Stimulated activated CD4-positive, alpha-beta T cell treated with anti-CD3 and anti-CD28 coated beads, Interleukin-1b, Interleukin-23, amount 100 ng/mL, for 4 hours (primary cell): ENCODE measurements at places on chromosomes 1 and 21.

- DNase-seq: no peak
Observed at GRCh38 chr1:180415985-180416633, 86.3 kb downstream of the ACBD6 start.

DNA sequence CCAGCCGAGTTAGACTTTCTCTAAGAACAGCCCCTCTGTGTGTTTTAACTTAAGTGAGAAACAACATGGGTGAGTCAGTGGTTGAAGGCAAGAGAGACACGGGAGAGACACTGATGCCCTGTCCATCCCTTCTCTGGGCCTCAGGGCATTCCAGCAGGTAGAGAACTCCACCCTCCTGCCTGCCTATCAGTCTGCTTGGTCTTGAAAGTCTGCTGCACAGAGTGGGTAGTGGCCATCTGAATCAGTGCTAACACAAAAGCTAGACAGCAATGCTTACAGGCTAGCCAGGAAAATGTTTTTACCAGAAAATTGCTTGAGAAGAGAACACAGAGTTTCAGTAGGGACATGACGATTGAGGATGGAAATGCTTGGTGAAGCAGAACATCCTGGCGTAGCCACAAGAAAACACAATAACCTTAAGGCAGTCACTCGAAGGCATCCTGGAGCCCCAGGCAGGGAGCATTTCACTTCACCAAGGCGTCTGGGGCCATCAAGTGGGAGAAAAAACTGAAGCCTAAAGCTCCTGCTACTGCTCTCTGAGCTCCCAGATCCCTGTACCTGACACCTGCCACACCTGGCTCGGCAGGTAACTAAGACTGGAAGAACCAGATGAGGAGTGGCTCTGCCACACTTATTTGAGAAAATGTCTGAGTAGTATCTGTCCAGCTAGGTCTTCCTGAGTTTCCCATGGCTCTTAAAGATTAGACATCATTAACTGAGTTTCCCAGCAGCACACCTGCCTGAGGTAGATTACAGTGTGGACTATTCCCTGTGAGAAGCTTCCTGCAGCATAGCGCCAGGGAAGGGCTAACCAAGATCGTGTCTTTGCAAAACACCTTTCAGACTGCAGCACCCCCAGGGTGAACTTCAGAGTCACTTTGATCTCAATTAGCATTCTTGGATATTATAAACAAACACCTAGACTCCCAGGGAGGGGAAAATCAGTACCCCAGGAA is 18.1 kb upstream of the LBR start:
- no peak for DNase-seq

DNA sequence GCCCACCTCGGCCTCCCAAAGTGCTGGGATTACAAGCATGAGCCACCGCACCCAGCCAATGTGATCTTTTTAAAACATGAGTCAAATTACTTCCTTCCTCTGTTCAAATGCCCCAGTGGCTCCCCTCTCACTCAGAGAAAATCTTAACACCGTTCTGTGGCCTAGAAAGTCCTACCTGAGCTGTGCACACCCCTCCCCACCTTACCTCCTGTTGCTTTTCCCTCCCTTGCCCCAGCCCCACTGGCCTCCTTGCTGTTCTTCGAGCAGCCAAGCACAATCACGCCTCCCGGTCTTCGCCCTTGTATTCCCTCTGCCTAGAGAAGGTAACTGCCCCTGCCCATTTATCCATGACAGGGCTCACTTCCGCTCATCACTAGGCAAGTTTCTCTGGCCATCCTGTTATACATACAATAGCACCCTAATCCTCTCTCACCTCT is 62.6 kb upstream of the RPL11 start:
- no peak for DNase-seq

DNA sequence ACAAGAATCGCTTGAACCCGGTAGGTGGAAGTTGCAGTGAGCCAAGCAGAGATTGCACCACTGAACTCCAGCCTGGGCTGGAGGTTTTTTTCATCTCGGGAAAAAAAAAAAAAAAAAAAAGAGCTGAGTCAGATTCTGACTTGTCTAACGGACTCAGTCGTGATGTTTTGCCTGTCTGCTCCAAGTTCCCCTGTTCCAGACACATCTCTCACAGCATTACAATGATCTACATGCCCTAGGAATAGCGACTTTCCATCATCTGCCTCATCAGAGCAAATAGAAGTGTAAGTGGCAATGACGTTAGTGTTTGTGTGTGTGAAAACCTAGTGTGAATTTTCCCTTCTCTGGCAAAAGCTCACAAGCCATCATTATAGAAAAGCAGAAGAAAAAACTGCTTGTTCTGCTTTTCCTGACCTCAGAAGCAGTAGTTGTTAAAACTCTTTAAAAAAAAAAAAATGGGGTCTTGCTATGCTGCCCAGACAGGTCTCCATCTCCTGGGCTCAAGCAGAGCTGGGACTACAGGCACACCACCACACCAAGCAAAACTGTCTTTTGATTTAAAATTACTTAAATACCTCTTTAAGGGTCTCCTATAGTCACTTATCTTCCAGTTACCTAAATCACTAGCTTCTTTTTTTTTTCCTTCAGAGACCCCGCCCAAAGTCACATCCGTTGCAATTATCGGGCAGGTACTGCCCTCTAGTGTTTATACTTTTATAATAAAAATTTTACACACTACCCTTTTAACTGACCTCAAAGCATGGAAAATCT is 37.3 kb downstream of the PLEKHO1 start:
- no peak for DNase-seq

DNA sequence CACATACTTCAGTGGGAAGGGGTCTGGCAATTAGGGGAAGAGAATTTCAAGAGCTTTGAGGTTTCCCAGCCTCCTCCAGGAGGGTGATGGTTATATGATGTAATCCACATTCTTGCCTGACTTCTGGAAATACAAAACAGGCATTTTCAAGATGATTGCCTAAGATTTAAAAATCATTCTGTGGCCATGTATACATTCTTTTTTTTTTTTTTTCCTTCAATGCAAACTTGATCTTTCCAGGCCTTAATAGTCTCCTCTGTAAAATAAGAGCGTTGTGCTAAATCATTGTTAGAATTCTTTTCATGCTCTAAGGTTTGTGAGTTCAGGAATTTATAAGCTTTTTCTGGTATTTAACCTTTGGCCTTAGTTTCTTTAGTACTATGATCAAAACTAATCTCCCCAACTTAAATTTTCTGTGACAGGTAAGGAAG is 192.3 kb upstream of the HMCN1 start:
- no peak for DNase-seq

GRCh38 chr1:46030876-46031660 is 101.4 kb downstream of the PIK3R3 start:
- DNase-seq: no peak

GRCh38 chr1:224866940-224867339 is 62.5 kb upstream of the DNAH14 start:
- no peak for DNase-seq

DNA sequence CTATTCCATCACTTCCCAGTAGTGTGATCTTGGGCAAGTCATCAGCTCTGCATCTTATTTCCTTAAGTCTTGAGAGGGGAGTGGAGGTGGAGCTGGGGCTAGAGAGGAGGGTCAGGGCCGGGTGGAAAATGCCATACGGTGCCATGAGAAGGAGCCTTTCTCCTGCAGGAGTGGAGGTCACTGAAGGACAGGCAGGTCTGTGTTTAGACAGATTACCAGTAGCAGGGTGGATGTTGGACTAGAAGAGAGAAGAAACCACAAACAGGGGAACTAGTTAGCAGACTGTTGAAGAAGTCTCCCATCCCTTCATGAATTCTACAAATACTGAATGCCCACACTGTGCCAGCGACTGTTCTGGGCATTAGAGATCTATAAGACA is 13.9 kb upstream of the CPT2 start:
- no peak for DNase-seq

GRCh38 chr1:114034567-114035303 is 55.5 kb downstream of the OLFML3 start:
- DNase-seq: no peak

GRCh38 chr21:44326716-44327602 is 12.2 kb downstream of the CFAP410 start:
- DNase-seq: no peak

- no peak for DNase-seq
Observed at GRCh38 chr1:59701376-59701775, 113.4 kb upstream of the HOOK1 start.

DNA sequence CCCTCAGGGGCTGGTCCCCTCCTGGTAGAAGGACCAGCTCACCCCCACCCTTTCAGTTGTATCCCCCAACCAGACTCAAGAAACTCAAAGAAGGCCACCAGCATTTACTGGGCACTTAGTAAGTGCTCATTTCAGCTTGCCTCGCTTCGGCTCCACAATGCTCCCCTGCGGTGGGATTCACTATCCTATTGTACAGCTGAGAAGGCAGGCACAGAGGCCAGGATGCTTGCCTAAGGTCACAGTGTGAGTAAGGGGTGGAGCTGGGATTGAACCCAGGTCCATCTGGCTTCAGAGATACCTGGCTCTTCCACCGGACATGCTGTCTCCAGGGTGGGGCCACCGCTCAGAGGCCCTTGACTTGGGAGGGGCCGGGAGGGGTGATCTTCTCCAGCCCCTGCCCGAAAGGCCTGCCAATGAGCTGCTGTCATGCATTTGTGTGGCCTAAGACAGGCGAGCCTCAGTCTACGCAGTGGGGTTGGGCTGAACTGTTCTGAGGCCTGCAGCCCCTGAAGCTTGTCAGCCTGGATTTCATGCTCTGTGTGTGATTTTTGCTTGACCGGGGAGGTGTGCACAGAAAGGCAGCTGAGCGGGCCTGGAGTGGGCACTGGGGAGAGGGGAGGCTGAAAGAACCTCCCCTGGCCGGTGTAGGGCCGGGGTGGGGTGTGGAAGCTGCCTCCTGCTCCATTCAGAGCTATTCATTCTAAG is 48.1 kb downstream of the DMRTB1 start:
- DNase-seq: no peak

DNA sequence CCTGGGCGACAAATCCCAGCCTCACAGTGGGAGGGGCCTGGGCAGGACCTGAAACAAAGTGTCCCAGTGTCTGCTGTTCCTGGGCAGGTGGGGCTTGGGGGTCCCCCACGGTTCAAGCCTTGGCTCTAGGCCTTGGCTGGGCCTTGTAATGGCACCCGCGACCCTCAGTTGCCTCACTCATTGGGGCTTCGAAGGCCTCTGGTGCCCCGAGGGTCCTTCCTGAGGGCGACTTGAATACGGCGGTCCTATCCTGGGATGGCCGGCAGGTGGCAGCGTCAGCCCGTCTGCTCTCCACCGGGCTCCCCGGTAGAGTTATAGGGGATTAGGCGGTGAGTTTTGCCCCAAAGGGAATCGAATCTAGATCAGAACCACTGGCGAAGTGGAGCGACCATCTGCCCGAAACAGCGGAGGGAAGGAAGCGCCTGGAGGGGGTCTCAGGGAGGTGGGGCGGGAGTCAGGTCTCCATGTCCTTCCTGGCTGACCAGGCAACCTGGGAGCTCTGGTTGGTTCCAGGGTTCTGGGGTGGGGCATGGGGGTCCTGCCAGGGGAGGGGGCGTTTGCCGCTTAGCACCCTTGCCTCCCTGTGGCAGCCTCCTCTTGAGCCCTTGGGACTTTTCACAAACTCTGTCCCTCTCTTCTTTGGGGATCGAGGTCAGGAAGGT is 2.1 kb upstream of the PEX10 start:
- peak; percentile 77 for DNase-seq

DNA sequence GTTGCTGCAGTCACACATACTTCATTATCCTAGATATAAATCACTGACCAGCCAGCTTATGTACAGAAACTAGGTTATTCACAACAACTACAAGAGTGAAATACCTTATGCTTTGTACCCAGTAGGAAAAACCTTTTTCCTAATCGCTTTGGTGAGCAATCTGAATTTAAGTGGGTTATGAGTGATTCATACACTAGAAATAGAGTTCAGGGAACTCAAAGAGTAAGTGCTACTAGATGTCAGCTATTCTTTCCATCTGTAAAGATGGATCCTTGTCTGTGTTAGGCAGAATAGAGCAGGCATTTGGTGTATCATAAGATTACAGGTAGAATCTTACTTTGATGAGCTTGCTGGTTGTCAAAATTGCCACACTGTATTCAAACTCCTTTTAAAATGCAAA is 101.9 kb downstream of the ZNF644 start:
- no peak for DNase-seq

DNA sequence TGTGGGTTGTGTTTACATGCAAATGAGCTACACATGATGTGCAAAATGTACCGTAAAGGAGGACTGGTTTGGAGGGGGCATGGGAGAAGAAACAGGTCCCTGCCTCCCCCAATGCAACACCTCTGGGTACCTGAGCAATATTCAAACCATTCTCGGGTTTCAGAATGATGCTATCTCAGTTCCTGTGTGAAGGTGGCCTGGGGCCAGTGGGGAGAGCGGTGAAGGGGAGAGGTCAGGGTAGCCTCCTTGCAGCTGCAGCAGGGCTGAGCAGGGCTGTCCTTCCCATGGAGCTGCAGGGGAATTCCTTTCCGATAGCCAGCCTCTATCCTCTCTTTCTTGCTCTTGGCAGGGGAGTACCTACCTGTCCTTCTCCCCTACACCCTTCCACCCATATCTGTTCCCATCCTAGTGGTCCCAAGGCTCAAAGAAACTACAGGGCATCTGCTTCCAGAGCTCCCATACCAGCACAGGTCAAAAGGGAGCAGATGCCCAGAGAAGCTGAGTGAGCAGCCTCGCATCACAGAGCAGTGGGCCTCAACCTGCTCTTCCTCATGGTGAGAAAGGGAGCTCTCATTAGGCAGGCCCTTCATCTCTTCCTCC is 11.9 kb downstream of the MEF2D start:
- DNase-seq: no peak

DNA sequence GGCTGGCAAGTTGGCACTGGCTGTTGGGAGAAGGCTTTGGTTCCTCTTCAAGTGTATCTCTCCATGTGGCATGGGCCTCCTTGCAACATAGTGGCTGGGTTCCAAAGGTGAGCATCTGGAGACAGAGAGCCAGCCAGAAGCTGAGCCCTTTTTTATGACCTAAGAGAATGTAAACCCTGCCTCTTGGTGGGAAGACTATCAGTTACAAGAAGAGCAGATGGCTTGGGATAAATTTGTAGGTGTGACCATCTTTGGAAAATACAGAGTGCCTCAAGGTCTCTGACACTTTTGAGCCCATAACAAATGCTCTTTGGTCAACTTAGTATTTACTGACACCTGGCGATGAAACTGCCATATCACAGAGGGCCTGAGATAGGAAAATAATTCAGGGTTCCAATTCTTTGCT is 31.4 kb upstream of the PRELP start:
- DNase-seq: no peak

DNA sequence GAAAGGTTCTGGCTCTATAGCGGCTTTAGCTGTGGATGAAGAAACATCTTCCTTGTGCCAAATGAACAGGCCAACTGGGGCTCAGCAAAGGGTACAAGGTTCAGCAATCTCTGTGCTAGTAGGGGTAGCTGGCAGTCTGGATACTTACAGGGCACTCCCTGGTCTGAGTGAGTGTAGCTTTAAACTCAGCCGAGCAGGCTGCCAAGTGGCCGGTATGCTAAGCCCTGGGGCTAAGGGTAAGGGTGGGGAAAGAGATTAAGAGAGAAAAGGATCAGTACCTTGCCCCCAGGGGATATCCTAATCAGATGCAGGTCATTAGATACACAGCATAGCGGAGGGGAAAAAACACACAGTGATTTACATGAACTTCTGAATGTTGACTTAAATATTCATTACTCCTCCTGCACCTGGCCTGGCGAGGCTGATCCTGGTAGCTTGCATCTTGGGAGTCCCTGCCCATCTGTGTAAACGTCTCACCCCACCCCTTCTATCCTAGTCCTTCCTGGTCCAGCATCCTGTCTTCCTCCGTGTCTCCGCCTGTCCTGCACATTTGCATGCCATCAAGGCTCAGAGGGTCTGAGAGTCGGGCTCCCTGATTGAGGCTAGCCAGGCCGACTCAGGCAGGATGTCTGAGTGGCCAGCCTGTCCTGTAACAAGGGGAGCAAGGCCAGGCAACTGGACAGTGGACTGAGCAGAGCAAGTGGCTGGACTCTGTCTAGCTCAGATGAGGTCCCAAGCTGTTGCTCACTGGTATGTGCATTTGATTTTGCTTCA is 39.5 kb upstream of the CNTN2 start:
- no peak for DNase-seq

GRCh38 chr1:167695147-167695546 is 26.6 kb upstream of the MPZL1 start:
- no peak for DNase-seq
